Spleen (tissue), 13 donors: ENCODE measurements at places on chromosomes 12 and 14. TPM values are rescaled to one million over a fixed set of nuclear protein-coding genes. Genes with fewer than 3 reads are reported as not detected.

Gene APOF
- not detected for total RNA-seq

DNA sequence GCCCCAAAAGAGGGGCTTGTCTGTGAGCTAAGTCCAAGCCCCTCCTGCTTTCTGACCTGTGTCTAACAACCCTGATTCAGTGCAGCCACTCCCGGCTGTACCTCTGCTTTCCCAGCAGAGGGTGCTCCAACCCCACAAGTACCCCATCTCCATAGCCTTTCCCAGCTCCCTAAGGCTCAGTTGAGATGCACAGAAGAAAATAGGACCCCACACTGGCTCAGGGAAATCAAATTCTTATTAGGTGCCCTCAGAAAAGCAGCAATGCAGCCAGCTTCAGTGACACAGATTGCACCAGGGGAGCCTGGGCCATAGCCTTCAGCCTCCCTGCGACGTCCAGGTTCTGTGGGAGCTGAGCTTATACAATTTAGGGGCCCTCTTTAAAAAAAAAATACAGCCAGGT is 49.9 kb downstream of the LRRC74A start:
- DNase-seq: no peak

Gene TXNDC16
- 14.4 TPM for total RNA-seq

Gene BAG5
- total RNA-seq: 29.3 TPM

DNA sequence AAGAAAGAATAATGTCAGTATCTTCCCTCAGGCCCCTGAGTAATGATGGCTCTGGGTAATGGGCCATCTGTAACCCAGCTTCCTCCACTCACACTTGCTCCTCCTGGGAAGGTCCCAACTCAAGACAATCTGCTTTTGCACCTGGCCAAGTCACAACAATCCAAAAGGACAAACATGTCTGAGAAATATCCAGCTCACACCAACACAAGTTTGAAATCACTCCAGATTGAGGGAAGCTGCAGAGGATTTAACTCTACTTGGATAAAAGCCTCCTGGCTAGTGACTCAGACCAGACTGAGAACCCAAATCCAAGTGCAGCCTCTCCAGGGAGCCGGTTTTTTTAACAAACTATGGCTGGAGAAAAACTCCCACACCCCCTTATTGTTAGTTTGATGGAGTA is 34.2 kb downstream of the RTRAF start:
- DNase-seq: no peak

DNA sequence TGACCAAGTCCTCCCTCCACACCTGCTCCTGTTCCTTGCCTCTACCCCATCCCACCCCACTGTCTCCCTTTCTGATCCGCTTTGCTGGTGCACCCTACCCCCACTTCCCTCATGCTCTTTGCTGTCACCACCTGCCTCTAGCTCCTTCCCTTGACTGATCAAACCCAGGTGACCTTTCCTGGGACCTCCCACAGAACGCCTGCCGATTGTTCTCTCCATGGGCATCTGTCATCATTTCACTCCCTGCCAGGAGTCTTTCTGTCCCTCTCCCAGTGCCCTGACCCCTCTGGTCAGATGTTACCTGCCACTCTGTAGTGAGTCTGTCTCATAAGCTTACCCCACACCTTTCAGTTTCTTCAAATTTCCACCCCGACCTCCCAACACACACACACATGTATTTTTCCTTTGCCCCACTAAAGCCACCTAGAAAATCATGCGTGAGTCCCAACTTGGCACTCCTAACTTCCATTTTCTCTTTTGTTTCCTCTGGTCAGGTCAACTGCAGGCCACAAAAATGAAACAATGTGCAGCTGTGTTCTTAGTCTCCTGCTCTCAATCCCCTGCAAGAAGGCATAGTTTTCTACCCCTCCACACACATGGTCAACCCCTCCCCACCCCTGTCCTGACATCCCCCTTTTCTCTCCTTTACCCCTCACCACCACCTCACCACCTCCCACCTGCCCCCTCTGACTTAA is 229.8 kb downstream of the DPF3 start:
- no peak for DNase-seq

DNA sequence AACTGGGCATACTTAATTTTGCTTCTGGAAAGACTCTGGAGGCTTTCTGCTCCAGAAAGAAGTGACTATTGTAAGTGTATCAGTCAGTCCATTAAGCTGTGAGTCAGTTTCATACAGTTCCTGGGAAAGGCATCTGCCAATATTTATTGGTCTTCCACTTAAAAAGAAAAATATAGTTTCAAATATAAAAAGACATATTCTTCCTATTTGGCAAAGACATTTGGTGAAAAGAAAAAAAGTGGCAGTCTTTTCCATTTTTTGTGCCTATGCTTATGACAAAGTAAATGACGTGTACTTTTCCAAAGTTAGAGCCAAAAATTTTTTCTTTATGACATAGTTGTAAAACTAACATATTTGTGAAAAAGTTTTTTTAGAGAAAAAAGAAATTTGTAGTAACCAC is 12.3 kb downstream of the TMEM30B start:
- no peak for DNase-seq

DNA sequence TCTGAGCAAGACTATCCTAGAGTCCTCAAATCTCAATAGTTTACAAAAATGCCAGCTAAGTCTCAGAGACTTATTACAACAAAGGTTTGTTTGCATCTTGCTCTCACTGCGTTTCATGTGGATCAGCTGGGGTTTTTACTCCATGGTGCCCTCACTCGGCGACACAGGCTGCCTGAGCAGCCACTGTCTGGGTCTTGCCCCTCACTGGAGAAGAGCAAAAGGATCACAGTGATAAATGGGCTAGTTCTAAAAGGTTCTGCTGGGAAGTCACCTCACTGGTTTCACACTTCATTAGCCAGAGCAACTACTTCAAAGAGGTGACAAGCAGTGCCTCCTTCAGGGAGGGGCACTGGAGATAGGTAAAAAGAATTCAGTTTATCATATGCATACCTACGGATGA is 392.0 kb downstream of the RPL10L start:
- DNase-seq: no peak

GRCh38 chr14:51185754-51186153 is 54.3 kb upstream of the TMX1 start:
- no peak for DNase-seq

Gene EID3
- 6.6 TPM for total RNA-seq

DNA sequence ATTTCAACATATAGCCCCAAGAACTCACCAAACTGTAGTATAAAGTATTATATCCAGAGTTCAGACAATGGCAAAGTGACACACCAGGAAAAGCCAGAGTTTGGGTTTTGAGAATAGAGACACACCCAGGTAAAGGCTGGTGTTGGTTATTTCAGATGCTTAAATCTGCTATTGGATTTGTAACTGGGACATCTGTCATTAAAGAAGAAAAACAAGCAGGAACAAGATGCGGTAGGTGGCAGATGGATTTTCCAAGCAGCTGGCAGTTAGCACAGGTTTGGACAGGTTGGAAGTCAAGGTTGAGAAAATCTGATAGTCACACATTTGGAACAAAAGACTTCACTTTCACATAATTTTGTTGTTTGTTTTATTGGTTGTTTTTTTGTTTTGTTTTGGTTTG is 14.4 kb upstream of the CDK17 start:
- no peak for DNase-seq

DNA sequence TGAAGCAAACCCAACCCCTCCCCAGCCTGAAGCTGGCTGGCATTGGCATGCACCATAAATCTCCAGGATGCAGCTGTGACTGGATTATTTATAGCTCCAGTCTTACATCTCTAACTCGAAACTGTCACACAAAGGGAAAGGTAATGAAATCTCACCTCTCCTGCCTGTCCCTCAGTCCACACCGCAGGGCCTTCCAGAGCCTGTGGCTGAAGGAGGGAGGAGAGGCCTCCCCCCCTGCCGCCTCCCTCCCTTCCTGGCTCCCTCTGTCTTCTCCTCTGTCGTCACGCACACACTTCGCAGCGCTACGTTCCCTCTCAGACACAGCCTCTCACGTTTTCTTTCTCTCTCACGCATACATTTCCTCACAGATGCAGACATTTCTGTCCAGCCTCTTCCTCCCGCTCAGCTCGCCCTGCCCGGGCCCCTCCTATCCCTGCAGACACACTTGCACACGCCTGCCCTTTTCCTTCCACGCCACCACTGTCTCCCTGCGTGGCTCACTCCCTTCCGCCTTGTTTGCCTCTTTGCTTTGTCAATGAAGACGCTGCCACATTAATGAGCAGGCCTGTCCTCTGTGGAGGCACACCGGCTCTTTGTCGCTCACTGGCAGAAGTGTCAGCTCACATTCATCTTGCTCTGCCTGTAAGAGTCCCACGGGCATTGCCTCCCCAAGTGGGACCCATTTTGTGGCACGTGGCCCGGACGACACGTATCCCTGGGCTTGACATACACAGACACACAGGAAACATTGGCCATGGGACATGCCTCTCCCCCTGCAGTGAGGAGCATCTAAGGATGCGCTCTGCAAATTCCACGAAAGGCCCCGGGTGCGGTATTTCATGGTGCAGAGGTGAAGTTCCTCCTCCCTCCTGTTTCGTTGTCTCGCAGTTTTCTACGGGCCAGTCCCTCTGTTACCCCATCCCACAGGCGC is 27.9 kb downstream of the IRF2BPL start:
- DNase-seq: no peak

Gene KRT74
- not detected for total RNA-seq

- DNase-seq: no peak
These were observed 254.7 kb downstream of the IPO8 start for GRCh38 chr12:30440826-30441602.

Gene PLEKHG7
- total RNA-seq: 3.2 TPM

DNA sequence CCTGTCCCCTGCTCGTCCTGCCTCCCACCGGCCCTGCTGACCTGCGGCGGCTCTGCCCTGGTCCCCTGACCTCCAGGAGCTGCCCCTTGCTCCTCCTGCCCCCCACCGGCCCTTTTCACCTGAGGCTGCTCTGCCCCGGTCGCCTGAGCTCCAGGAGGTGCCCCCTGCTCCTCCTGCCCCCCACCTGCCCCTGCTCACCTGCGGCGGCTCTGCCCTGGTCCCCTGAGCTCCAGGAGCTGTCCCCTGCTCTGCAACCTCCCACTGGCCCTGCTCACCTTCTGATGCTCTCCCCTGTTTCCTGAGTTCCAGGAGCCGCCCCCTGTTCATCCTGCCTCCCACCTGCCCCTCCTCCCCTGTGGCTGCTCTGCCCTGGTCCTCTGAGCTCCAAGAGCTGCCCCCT is 101.3 kb downstream of the TMEM121 start:
- DNase-seq: no peak

Gene IQSEC3
- total RNA-seq: 0.20 TPM

DNA sequence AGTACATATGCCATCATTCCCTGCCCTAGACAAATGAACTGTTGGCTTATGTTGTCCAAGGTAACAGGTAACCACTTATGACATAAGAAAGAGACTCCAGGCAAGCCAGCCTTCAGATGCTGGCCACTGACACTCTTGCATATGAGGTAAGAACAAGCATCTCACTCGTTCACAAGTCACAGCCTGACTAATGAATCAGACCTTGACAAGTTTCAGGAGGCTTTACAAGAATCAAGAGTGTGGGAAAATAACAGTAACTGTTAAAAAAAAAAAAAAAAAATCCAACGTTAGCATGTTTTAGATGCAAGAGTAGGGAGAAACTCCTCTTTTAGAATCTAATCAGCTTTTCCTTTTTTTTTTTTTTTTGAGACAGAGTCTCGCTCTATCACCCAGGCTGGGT is 40.7 kb downstream of the ZFYVE1 start:
- DNase-seq: no peak

Gene PMCH
- total RNA-seq: not detected

DNA sequence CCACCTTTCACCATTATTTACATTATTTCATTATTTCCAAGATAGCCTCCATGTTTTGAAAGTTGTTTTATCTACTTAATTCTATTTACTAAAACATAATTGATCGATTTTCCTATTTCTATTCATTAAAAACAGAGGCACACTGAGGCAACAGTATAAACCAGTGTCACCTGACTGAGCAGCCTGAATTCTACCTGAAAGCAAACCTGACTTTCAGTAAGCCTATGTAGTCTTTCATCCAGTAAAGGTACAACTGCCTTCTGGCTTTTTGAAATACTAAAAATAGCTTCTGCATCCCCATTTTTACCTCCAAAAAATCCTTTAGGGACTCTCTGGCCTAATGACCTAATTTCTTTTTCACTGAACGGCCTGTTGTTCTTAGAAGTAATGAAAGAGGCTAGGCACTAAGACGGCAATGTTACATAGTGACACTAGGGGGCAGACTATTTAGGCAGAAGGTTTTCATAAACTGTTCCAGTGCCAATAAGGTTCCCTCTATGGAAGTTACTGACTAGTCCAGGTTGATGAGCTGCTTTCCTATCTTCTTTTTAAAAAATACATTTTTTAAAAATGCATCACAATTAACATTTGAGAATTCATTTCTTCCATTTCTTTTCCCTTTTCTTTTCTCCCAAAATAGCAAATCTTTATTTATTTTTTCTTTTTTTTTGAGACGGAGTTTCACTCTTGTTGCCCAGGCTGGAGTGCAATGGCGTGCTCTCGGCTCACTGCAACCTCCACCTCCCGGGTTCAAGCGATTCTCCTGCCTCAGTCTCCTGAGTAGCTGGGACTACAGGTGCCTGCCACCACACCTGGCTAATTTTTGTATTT is 17.5 kb downstream of the ANAPC5 start:
- no peak for DNase-seq

GRCh38 chr12:81517296-81517695 is 241.9 kb downstream of the PPFIA2 start:
- no peak for DNase-seq

Gene GSKIP
- 24.3 TPM for total RNA-seq

DNA sequence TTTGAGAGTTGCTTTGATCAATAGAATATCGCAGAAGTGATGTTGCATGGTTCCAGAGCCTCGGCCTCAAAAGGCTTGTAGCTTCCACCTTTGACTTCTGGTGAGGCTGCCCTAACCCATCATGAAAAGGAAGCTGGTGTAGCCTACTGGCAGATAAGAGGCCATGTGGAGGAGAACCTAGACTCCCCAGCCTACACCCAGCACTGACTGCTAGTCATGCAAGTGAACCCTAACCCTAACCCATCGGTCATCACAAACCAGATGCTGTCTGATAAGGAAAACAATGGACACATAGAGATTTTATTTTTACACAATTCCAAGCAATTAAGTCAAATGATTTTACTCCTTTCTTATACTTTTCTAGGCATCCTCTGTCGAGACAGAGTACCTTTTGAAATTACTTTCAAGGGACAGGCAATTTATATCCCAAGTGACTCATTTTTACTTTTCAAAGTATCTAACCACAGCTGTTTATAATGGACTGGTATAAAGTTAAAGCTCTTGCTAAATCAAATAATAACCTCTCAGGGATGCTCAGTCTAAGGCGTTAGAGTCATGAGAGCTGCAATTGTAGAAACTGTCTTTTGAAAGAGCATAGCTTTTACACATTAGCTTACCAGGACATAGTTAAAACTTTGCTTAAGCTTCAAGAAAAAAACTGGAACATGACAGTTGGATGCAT is 17.6 kb downstream of the PTPRB start:
- no peak for DNase-seq

Gene CPNE6
- not detected for total RNA-seq

DNA sequence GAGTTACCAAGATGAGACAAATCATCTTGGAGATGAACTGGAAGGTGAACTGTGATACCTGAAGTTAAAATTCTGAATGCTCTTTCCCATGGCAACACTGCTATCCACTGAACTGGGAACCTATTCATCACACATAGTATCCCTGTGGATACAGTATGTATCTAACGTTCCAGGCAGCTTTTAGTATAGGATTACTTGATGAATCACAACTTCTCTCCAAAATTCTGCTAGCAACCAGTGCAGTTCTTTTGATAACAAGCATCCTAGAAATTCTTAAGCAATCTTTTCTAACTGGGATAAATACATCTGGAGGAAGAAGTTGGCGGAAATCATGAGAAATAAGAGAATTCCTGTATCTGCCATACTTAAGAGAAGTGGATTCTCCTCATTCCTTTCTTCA is 66.4 kb downstream of the PAWR start:
- no peak for DNase-seq

Gene ESYT1
- 107 TPM for total RNA-seq

Gene ASCL1
- total RNA-seq: not detected

- no peak for DNase-seq
These were observed 28.4 kb downstream of the CLEC1A start for GRCh38 chr12:10070380-10070779.
